ENCODE measurements at places on chromosomes 4 and X. TPM values are rescaled to one million over a fixed set of nuclear protein-coding genes. Genes with fewer than 3 reads are reported as not detected.

CNGA1 gene
- not detected for total RNA-seq

LINC00632 gene
- 0.23 TPM for total RNA-seq

ODAM gene
- not detected for total RNA-seq

CSAG3 gene
- not detected for total RNA-seq

RENBP gene
- total RNA-seq = 27.4 TPM

ZCCHC18 gene
- 1.4 TPM for total RNA-seq

SOX3 gene
- total RNA-seq = not detected

DNA sequence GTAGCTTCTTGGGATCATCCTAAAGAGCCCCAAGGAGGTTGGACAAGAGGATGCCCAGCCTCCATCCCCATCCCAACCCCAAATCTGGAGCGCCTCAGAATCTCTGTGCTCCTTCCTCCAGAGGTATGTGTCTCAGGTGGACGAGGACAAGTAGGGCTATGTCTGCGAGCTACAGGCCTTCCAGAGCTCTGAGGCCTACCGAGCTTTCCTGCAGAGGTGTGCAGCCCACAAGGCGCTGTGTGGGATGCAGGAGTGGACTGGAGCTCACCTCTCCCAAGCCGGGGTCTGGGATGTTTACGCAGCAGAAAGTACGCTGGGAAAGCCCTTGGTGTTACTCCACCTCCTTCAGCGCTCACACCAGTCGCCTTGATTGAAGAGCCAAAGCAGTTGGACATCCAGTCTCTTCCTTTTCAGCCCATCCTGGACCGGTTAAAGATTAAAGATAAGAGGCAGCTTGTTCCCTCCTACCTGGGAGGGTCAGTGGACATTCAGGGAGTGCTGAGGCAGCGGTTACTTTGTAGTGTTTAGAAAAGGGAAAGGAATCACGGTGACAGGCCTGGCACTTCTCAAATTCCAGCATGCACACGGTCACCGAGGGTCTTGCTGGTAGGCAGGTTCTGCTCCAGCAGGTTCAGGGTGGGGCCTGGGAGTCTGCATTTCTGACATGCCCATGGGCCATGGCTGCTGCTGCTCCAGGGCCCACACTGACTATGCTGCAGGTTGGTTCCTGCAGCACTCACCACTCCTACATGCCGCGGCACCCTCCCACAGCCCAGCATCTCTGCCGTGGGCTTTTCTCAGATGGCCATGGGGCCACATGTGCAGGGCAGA lies 29.5 kb upstream of the JAKMIP1 start:
- DNase-seq = no peak

DNA sequence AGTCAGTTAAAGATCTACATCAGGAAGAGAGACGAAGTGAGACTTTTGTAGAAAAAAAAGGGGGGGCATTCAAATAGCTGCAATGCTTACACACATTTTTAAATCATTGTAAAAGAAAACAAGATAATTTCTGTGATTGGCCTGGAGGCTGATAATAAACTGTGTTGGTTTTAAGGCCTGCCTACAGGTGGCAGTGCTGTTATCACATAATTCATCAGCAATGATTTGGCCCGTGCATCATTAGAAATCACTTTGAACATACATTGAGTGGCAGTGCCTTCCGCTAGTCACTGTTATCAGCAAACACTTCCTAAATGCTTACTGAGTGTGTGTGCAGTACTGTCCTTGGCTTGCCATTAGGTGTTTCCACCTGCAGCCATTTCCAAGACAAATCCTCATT lies 831.9 kb downstream of the TRIML1 start:
- DNase-seq = peak; percentile 66

DNA sequence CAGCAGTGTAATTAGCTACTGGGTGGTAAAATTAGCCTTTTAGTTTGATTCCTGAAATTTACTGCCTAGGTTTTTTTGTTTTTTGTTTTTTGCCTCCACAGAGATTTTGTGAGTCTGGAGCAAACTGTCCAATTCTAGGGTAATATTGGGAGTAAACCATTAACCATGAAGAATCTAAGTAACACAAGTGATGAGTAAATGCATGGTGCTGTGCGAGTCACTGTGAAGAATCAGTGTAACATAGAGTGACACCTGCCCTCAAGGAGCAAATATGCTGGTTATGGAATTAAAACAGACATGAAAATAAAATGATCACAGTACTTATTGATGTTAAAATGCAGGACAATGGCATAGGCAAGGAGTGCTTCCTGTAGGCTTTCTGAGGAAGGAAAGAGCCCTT lies 60.1 kb downstream of the LRP2BP start:
- no peak for DNase-seq

GRCh38 chrX:47156611-47157520 lies 11.8 kb downstream of the RBM10 start:
- DNase-seq = no peak

GRCh38 chrX:152658302-152658701 lies 20.6 kb downstream of the GABRQ start:
- no peak for DNase-seq

DNA sequence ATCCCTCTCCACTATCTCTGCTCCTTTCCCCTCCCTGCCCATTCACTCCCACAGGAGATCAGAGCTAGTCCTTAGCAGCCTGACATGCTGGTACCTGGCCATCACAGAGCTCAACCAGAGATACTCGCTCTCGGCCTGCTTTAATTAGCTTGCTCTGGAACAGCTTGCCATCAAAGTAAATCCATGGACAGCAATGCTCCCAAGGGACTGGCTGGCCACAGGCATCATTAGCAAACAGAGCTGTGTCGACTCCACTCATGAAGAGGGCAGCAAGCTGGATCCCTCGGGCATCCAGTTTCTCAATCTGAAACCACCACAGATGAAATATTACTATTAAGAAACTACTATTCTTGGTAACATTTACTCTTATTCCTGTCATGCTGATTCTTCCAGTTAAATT lies 43.4 kb upstream of the PHF8 start:
- DNase-seq = no peak

- no peak for DNase-seq
Measured at GRCh38 chrX:3963980-3964379, 250.5 kb upstream of the PRKX start.

DNA sequence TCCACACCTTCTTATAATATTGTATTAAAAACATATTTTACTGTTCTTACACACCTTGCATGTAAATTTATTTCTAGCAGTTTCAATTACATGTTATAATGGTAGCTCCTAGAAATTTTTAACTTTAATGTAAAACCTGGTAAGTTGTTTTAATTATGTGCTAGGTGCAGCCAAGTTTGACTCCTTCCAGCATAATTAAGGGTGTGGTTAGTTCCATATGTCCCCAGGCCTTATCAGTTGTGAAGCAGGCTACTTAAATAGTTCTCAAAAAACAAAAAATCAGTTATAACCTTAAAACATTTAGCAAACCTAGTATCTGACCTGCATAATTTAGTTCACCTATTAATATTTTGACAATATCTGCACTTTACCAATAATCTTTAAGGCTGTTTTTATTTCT lies 26.9 kb upstream of the PASD1 start:
- no peak for DNase-seq

DNA sequence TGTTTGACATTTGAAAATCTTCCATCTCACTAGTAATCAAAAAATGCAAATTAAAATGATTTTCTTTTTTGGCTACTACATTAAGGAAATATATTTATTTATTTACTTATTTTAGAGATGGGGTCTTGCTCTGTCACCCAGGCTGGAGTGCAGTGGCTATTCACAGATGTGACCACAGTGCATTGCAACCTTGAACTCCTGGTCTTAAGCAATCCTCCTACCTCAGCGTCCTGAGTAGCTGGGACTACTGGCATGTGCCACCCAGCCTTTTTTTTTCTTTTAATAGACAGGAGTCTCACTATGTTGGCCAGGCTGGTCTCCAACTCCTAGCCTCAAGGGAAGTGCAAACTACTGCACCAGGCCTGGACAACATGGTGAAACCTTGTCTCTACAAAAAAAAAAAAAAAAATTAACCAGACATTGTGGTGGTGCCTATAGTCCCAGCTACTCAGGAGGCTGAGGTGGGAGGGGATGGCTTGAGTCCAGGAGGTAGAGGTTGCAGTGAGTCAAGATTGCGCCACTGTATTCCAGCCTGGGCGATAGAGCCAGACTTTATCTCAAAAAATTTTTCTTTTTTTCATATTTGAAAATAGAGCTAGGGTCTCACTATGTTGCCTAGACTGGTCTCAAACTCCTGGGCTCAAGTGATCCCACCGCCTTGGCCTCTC lies 4.4 kb upstream of the SMIM14 start:
- DNase-seq = no peak

GRCh38 chr4:118270492-118270891 lies 82.3 kb downstream of the PRSS12 start:
- DNase-seq = peak; percentile 72

GRCh38 chr4:73213916-73214653 lies 44.5 kb downstream of the ANKRD17 start:
- DNase-seq = peak; percentile 58

GRCh38 chrX:78658845-78659744 lies at the start of gene RTL3:
TSS of gene RTL3 (minus strand) at chrX:78659328. CDS start at chrX:78658420, 908 bp downstream.
- DNase-seq = peak; percentile 21

DNA sequence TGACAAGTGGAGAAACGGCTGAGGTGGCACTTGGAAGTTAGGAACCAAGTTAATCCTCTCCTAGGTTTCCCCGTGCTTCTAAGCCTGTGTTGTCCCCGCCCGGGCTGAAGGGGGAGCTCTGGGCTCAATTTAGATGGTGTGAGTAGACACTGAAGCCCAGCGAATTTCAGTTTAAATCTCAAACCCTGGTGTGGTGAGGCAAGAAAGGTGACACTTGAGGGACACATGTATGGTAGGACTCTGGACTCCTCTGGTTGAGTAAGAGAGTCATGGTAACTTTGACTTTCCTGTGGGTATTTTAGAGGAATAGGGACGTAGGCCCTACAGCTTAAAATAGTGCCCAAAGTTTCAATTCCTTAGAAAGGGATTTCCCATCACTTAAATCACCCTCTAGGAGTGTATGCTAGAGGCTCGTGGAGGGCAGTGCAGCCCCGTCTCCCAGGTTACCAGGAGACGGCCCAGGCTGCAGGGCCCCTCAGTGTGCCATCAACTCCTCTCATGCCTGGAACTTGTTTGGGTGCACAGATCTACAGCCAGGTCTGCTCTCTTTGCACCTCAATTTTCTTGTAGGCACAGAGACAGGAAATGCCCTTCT lies 24.0 kb downstream of the HAND2 start:
- peak; percentile 63 for DNase-seq

DNA sequence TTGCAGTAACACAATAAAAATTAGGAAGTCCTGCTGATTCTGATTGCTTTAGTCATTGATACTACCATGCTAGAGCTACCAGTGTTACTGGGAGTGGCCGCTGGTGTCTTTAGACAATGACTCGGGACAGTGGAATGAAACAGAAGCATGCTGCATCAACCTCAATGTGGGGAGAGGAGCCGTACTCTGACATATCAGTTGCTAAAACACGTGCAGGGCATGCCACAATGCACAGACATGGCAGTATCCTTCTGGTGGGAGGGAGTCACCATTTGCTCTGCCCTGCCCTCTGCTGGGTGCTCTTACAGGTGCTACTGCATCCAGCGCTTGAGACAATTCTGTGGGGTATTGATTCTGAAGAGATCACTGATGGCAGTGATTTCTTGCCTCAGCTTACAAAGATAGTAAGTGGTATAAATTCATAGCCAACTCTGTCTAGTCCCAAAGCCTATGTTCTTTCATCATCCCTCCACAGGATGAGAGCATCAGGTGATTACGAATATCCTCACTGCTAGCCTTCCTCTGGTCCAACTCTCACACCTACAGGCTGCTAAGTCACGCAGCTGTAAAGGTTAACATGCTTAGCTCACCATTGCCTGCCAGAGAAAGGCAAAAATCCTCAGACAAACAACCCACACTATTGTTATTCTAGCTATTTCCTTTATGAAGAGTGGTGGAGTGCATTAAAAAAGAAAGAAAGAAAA lies 43.7 kb downstream of the NSG1 start:
- peak; percentile 73 for DNase-seq

- DNase-seq = peak; percentile 1
Measured at GRCh38 chr4:78336093-78336943, 215.3 kb upstream of the ANXA3 start.

DNA sequence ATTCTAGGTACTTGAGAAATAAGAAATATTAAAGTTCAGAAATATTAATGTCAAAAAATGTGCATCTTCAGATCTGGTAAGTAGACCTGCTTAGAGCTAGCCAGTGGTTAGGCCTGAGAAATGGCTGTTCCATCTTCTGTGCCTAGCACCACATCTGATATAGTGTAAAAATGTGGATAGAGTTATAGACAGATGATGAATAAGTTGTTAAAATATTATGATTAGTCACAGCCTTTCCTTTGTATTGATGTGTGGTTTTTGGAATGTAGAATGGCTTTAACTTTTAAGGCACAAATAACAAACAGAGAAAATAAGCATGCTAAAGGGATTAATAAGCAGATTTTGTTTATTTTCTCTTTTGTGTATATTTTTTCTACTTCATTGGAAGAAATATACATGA lies 133.5 kb upstream of the NUDT6 start:
- DNase-seq = peak; percentile 5

- DNase-seq = no peak
Measured at GRCh38 chr4:10093271-10093621, 23.4 kb downstream of the WDR1 start.

DNA sequence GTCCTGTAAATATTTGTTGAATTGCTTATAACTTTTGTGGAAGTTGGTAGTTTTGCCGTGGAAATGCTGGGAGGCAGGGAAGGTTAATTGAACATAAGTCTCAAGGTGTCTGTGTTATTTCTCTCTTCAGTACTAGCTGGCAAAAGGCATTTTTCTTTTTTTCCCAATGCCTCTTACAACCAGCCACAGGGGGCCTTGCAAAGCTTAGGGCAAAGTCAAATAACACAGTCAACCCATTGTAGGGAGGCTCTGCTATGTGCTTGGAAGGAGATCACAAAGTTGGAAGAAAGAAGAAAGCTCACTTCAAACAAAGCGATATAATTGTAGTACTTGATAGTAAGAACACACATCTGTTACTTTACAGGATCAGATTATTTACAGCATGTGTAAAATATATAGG lies 802.6 kb downstream of the PDHA2 start:
- no peak for DNase-seq

DNA sequence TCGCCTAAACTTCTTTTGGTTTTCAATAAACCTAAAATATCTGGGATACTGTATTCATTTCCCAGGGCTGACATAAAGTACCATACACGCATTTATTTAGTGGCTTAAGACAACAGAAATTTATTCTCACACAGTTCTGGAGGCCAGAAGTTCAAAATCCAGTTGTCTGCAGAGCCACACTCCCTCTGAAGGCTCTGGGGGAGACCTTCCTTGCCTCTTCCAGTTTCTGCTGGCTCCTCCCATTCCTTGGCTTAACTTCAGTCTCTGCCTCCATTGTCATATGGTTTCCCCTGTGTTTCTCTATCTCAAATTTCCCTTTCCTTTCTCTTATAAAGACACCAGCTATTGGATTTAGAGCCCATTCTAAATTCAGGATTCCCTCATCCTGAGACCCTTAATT lies 44.4 kb downstream of the NR3C2 start:
- DNase-seq = no peak

- DNase-seq = peak; percentile 36
Measured at GRCh38 chrX:39946822-39947221, 150.9 kb downstream of the BCOR start.

- DNase-seq = no peak
Measured at GRCh38 chr4:113012786-113013185, 36.7 kb upstream of the ANK2 start.

Data from dermis blood vessel endothelial cell (primary cell).